Stimulated activated CD4-positive, alpha-beta T cell treated with anti-CD3 and anti-CD28 coated beads, Interleukin-1b, Interleukin-23, amount 100 ng/mL, for 1 hour (primary cell): ENCODE measurements at places on chromosomes 7 and 10.

DNA sequence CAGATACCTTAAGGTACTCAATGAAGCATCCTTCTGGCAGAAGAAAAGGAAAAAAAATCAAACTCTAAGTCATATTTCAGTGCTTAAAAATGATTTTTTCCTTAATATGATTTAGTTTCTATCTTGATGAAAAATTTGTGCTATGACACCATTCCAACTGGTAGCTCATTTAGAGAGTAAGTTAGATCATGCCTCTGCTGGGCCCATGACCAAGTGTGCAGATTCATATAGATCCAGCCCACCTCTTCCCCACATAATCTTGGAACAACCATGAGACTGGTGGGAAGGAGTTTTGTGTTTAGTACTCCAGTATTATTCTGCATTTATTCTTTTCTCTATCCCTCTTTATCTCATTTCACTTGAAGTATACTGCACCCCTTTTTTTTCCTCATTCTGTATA, 908.3 kb downstream of the KCNMA1 start:
- DNase-seq: no peak

DNA sequence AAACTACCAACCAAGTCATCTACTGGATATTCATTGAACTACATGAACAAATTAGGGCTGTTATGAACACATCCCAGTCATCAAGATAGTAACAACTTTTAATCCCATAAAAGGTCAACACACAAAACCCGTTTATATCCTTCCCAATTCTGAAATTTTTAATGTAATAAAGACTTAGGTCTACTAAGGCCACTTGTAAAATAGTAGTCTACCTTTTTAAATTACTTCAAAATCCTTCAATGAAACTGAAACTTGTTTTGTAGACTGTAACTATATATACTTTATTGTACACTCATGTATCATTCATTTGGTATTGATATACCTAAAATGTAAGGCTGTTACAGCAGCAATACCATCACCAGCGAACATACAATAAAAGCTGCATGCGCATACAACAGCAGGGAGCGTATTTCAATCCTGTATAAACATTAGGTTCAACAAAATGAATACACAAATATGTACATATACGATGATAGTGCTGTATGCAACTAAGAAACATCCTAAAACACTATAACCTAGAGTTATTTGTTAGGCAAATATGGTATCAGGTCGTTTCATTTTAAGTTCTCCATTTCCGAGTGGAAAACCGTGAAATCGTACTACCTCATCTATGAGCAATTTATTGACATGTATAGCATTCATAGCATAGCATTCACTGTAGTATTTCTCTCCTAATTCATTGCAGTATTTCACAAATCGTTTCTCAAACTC, 973 bp downstream of the ATAD1 start:
- no peak for DNase-seq

DNA sequence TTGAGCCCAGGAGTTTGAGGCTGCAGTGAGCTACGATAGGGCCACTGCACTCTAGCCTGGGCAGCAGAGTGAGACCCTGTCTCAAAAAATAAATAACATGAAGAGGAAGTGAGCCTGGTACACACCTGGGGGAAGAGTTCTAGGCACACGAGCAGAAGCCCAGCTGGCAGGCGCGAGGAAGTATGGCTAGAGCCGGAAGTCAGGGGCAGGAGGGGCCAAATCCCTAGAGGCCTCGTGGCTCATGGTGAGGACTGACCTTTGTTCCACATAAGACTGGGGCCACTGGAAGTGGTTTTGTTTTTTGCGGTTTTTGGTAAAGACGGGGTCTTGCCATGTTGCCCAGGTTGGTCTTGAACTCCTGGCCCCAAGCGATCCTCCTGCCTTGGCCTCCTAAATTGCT, 117.6 kb downstream of the HIP1 start:
- no peak for DNase-seq

DNA sequence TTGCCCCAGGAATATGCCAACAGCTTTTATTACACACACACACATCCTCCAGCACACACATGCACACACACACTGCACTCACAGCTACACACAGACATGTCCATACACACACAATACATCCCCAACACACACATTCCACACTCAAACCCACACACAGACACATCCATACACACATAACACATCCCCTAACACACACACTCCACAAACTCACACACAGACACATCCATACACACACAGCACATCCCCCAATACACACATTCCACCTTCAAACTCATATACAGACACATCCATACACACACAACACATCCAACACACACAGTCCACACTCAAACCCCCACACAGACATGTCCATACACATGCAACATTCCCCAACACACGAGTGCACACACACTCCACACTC, 19.1 kb downstream of the SH3PXD2A start:
- DNase-seq: no peak

DNA sequence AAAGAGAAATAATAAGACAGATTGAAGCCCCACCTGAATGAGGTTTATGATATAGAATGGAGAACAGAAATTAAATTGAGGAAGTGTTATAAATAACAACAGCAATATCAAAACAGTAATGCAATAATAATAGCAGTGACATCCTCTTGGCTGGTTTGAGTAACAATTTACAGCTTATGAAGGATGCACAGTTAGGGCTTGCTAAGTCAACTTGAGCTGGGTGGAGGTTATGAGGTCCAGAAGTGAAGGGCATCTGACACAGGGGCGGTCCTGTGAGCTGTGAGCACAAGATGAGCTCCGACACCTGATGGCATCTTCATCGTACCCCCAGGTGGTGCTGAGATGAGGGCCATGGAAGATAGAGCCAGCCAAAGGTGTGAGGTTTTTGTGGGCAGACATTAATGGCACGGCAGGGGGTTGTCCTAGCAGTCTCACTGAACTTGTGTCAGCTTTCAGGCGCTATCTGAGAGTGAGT, 30.5 kb downstream of the ARHGAP22 start:
- no peak for DNase-seq

DNA sequence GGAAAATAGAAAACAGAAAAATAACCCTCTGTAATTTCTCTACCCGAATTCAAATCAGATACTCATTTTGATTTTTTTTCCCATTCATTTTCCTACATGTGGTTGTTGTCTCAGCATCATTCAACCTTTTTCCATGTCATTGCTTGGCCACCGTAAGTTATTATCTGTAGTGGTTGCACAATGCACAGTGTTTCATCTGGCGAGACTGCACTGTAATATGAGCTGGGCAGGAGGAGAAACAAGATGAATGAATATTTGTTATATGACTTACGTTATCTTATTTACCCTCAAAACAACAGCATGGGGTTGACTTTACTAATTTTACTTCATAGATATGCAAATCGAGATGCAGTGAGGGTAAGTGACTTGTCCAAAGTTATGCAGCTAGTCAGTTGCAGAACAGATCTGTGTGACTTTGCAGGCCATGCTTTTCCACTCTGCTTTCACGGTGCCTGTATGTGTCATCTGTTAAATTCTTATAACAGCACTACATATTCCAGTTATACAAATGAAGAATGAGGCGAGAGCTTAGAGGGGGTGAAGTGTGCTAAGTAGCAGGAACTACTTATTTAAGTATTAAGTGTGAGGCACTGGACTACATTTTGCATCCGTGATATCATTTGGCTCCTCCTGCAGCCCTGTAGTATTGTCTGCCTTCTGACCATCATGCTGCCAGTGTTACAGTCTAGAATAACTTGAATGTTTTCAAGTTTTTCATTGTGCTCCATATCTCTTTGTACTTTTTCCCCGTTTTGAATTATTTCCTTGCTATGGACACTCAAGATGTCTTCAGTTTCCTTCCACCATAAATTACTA, 56.7 kb downstream of the ZMYND11 start:
- no peak for DNase-seq

DNA sequence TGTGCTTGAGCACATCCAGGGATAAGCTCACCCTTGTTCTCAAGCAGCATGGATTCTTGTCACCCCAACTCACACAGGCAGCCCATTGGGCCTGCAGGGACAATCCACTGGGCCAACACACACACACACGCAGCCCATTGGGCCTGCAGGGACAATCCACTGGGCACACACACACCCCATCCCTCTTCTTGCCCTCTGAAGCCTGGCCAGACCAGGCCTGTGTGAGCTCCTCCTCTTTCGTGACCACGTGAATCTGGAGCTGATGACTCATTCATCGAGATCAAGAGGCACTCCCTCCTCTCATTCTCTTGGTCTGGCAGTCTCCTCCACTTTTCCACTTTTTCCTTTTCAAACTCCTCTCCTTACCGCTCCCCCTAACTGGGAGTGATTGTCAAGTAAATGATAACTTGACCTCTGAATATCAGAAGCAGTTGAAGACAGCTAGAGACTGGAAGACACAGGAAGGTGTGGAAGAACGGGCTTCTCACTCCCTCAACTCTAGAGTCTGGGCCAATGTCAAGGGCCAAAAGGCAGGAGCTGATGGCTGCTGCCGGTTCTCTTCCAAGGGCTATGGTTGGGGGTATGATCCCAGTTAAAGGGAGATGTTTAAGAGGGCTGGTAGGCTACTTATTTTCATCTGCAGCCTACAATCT, 89.7 kb downstream of the HIPK2 start:
- DNase-seq: no peak

DNA sequence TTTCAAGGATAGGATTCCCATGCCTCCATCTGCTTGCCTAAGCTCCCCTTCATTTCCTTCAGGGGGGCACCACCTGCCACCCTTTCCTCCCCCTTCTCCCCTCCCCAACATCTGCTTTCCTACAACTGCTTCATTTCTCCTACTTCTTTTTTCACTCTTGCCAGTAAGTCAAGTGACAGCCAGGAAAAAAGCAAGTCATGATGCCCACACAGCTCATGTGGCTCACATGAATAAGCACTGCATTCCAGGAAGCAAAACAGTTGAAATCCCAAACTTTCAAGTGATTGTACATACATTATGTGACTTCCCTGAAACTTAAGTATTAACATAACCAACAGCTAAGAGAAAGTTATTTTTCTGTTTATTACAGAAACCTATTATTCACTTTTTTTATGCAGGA, 78.6 kb downstream of the TNS3 start:
- DNase-seq: no peak

- DNase-seq: no peak
Measured at GRCh38 chr7:30965372-30965771, 1.6 kb downstream of the GHRHR start.

- no peak for DNase-seq
Measured at GRCh38 chr7:131753620-131754222, 197.3 kb upstream of the PODXL start.

- no peak for DNase-seq
Measured at GRCh38 chr10:6046773-6047611, 15.2 kb downstream of the IL2RA start.

DNA sequence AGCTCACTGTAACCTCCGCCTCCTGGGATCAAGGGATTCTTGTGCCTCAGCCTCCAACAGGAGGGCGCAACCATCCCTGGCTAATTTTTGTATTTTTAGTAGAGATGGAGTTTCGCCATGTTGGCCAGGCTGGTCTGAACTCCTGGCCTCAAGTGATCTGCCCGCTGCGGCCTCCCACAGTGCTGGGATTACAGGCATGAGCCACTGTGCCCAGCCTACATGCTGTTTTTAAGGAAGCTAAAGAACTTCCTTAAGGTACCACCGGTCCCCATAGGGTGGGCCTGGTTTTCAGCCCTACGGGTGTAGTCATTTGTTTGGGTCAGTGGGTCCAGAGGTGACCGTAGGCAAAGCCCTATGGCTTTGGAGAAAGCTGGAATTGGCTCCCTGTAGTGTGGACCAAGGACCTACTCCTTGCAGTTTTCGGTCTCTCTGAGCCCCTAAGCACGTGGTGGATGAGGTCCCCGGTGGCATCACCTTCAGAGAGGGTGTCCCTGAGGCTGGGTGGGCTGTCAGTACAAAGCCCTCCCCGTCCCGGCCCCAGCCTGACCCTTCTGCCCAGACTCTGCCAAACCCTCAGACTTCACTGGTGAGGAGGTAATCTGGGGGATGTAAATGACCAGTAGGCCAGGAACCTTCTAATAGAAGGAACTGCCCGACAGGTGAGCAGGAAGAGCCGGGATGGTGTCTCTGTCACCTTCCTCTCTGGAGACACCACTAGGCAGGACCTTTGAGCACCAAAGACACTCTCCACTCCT, 30.5 kb downstream of the ANXA11 start:
- no peak for DNase-seq

- DNase-seq: no peak
Measured at GRCh38 chr7:149292462-149292823, 30.4 kb downstream of the ZNF783 start.

- no peak for DNase-seq
Measured at GRCh38 chr7:34756025-34756437, 98.0 kb downstream of the NPSR1 start.

DNA sequence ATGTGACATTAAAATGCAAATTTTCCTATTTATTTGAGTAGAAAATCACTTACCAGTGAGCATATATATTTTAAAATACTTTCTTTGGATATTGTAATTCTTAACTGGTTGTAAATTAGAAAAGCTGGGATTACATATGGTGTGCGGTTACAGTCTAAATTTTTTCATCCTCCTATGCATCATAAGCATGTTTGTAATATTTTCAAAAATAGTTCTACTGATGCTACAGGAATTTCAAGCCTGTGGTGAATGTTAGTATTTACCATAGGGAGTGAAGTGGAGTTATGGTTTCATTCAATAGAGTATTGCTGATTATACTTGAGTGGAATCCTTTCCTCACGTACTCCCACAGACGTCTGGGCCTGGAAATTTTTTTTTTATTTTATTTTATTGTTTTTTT, 34.6 kb upstream of the ST7 start:
- no peak for DNase-seq

DNA sequence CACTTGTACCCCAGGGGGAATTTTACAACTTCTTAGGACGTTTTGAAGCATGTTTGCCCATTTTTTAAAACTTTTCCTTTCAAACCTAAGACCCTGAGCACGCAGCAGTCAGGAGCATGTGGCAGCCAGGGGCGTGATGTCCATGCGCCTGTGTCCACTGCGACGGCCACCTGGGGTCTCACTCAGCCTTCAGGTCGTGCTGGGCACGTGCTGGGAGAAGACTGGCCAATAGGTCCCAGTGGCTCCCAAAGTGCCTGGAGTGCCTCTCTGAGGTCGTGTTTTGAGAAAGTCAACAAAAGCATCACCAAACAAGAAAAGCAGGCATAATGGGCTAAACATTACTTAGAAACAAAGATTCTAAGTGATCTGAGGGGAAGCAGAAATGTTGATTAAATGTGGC, 14.8 kb downstream of the LRRC27 start:
- no peak for DNase-seq

GRCh38 chr7:46835556-46835955, 746.4 kb downstream of the TNS3 start:
- no peak for DNase-seq
